Smooth muscle cell of the pulmonary artery (primary cell): ENCODE measurements at places on chromosomes 7 and 10. TPM values are rescaled to one million over a fixed set of nuclear protein-coding genes. Genes with fewer than 3 reads are reported as not detected.

Gene VTI1A
- 24.2 and 28.5 TPM in 2 replicates for total RNA-seq

Gene ZNF365
- total RNA-seq = 6.0 and 11.0 TPM in 2 replicates

Gene GPR85
- total RNA-seq = 0.39 and 1.3 TPM in 2 replicates

Gene AKR1C3
- total RNA-seq = 42.8 and 74.1 TPM in 2 replicates

Gene HTR5A
- total RNA-seq = not detected in 2 replicates
